ENCODE measurements at places on chromosomes 7 and 10. TPM values are rescaled to one million over a fixed set of nuclear protein-coding genes. Genes with fewer than 3 reads are reported as not detected.

- no peak for DNase-seq
Observed at GRCh38 chr7:124012864-124013263, 20.0 kb downstream of the TMEM229A start.

- DNase-seq: no peak
Observed at GRCh38 chr7:158497627-158498026, 90.0 kb downstream of the PTPRN2 start.

- peak; percentile 6 for DNase-seq
Observed at GRCh38 chr7:45656431-45656830, 82.3 kb downstream of the ADCY1 start.

The NUDT13 gene
- 4.6 TPM for total RNA-seq

DNA sequence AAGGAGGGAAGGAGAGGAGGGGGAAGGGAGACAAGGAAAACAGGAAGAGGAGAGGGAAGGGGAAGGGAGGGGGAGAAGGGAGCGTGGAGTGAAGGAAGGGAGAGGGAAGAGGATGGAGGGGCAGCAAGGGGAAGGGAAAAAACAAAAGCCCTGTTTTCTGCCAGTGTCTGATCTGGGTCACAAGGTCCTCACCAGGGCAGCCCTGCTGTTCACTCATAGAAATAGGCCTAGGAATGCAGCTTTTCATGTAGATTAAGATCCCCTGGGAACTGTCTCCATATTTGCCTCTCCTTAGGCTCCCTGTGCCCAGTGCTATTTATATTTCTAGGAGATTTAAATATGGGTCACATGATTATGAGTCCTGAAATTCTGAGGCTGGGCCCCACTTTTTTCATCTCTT lies 790.7 kb downstream of the TNS3 start:
- DNase-seq: no peak

- no peak for DNase-seq
Observed at GRCh38 chr10:131206111-131206995, 105.2 kb downstream of the TCERG1L start.

- peak; percentile 47 for DNase-seq
Observed at GRCh38 chr10:74189999-74190421, 39.0 kb downstream of the ADK start.

- DNase-seq: no peak
Observed at GRCh38 chr7:37441386-37441760, 7.3 kb downstream of the ELMO1 start.
